Karpas-422 (cell line): ENCODE measurements at places on chromosomes 16 and 17.
A peak's percentile ranks its signal among the peaks of the same experiment; 100 is the strongest.

DNA sequence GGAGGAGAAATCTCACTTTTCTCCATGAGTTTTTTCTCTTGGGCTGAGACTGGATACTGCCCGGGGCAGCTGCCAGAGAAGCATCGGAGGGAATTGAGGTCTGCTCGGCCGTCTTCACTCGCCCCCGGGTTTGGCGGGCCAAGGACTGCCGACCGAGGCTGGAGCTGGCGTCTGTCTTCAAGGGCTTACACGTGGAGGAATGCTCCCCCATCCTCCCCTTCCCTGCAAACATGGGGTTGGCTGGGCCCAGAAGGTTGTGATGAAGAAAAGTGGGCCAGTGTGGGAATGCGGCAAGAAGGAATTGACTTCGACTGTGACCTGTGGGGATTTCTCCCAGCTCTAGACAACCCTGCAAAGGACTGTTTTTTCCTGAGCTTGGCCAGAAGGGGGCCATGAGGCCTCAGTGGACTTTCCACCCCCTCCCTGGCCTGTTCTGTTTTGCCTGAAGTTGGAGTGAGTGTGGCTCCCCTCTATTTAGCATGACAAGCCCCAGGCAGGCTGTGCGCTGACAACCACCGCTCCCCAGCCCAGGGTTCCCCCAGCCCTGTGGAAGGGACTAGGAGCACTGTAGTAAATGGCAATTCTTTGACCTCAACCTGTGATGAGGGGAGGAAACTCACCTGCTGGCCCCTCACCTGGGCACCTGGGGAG is 19.1 kb downstream of the NGFR start:
- no peak for DNase-seq

- no peak for DNase-seq
Measured at GRCh38 chr17:42669705-42669976, 7.2 kb downstream of the PLEKHH3 start.

- no peak for DNase-seq
Measured at GRCh38 chr17:61399131-61400065, at the start of gene TBX2. Gene TBX2 (plus strand): TSS chr17:61399843. CDS start chr17:61400177, 334 bp downstream.

DNA sequence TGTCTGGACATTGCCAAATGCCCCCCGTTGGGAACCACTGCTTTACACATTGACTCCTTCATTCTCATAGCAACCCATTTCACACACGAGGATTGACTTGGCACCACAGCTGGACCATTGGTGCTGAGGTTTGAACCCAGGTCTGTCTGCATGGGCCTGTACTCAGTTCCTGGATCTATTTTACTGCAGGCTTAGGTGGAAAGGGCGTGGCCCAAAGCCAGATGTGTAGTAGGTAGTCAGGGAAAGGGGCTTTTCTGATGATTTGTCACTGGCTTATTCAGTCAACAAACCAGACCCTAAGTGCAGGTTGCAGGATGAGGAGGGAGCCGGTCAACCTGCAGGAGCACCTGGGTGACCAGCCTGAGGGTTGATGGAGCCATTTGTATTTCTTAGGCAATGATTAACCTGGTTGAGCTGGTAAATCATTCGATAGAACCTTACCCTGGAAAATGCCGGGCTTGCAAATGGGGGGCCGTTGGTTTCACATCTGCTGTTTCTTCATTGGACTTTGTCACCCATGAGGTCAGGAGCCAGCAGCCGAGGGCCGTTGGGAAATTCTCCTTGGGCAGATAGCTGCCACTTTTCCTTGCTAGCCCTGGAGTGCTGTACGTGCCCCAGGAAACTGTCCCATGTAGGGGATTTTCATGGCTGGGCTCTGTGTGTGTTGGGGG is 104.4 kb downstream of the CMIP start:
- no peak for DNase-seq

DNA sequence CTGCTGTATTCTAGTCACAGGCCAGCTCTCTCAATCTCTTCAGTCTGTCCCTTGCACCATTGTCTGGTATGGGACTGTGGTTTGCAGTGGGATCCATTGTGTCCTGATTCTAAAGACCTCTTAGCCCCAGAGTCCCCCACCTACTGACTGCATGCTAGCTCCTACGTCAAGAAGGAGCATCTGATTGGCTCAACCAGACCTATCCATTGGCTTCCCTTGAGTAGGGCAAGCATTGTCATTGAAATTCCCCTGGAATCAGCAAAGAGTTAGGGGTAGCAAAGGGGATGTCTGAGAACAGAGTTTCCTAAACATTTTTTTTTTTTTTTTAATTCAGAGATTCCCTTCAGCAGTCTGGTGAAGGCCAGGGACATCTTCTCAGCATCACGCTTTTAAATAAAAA is 175.3 kb upstream of the MPHOSPH6 start:
- DNase-seq = no peak

- no peak for DNase-seq
Measured at GRCh38 chr16:73739049-73739769, 557.4 kb upstream of the PSMD7 start.

GRCh38 chr16:11198828-11199227 is 57.2 kb downstream of the SOCS1 start:
- DNase-seq = no peak

- DNase-seq = no peak
Measured at GRCh38 chr16:85258166-85258565, 145.9 kb upstream of the CIBAR2 start.

GRCh38 chr16:18853694-18854093 is 52.3 kb upstream of the ARL6IP1 start:
- no peak for DNase-seq

GRCh38 chr16:85785927-85786326 is 13.4 kb downstream of the EMC8 start:
- no peak for DNase-seq

DNA sequence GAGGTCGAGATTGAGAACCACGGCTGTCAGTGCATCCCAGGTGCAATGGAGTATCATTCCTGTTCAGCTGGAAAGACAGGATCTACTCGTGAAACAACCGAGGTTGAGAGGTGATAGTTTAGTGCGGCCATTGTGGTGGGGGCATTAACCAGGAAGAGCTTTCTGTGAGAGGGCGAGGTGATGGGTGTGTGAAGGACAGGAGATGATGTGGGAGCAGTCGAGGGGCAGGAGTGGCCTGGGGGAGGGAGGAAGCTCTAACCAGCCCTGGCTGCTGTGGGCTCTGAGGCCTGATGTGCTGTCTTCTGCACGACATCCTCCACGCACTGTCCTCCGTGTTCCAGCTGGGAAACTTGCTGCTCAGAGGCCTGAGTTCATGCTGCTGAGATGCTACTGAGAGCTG is 22.0 kb downstream of the GOSR2 start:
- no peak for DNase-seq

DNA sequence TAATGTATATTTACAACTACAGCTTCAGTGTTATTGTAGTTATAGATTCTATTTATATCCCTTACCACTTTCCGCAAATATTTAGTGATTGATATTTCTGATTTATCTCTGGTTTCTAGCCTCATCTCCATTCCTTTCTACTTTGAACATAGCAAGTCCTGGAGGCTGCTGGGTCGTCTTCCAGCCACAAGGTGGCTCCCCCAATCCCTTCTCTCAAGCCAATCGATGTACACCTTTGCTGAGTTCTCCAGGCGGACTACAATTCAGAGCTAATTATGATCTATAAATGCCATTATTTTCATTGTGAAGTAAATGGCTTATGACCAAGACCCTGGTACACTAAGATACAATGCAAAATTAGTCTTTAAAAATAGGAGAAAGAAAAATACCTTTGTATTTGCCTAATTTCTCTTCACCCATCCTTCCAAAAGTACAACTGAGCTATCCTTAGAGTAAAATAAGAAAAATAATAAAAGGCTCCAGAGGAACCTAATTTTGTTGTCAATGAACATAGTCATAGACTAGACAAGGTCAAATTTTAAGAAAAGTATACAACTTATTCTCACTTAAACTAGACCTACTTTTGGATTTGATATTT is 122.1 kb downstream of the SKAP1 start:
- DNase-seq = peak; percentile 79

DNA sequence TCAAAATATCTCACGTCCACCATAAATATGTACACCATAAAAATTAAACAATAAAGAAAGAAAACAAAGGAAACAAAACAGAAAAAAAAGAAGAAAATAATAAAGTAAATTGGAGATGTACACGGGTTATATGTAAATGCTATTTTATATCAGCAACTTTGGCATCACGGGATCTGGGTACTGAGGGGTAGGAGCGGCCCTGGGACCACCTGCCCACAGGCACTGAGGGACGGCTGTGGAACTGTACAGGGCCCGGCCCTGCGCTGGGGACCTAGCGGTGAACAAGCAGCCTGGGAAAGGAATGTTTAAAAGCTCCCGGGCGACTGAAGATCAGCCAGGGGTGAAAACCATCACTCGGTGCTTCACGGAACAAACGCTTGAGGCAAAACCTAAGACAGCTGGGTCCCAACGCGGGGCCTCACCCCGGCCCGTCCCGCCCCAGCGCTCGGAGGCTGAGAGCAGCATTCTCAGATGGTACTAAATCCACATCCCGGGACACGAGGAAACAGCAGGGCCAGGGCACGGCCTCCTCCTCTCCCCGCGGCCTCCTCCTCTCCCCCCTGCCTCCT is 31.2 kb downstream of the NXN start:
- no peak for DNase-seq

- DNase-seq = no peak
Measured at GRCh38 chr16:80984124-80984892, 22.4 kb downstream of the CMC2 start.

DNA sequence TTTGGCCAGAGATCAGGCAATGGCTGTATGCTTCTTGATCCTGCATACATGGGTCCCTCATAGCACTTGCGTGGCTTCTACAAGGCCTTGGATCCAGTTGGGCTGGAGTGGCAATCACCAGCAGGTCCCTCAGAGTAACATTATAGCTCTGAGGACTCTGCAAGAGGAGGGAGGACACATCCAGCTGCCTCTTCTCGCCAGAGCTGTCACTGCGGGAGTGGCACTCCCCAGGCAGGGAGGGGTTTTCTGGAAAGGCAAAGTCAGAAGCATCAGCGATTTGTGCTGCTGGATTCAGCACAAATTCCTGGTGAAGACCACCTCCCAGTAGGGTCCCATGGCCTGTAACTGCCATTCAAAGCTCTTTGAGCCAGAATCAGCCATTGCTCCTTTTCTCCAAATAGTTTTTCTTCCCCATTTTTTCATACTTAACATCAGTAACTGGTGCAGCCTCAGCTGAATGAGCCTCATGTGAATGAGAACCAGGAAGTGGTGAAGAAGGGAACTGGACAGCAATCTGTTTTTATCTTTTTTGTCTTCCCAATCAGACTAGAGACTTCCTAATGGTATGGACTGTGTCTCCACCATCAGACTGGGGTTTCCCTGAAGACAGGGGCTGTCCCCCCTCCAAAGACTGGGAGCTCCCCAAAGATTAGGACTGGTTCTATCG is 40.6 kb upstream of the HOXB13 start:
- DNase-seq = peak; percentile 24

GRCh38 chr17:71985111-71986039 is 135.4 kb upstream of the SOX9 start:
- DNase-seq = no peak

GRCh38 chr17:80836971-80837481 is 154.6 kb upstream of the CHMP6 start:
- DNase-seq = no peak

DNA sequence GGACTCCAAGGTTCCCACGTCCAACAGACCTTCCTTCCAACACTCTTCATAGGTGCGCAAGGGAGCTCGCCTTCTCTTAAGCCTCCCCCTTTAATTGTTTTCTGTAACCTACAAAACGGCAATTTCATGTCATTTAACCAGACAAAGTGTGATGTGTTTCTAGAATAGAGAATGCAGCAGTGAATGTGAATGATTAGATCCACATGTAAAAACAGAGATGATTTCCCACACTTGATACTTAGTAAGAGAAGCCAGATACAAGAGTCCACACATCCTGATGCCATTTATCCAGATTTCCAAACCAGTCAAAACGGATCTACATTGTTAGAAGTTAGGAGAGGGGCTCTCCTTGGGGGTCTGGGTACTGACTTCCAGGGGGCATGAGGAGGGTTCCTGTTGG is 89.3 kb downstream of the IRF8 start:
- DNase-seq = no peak

DNA sequence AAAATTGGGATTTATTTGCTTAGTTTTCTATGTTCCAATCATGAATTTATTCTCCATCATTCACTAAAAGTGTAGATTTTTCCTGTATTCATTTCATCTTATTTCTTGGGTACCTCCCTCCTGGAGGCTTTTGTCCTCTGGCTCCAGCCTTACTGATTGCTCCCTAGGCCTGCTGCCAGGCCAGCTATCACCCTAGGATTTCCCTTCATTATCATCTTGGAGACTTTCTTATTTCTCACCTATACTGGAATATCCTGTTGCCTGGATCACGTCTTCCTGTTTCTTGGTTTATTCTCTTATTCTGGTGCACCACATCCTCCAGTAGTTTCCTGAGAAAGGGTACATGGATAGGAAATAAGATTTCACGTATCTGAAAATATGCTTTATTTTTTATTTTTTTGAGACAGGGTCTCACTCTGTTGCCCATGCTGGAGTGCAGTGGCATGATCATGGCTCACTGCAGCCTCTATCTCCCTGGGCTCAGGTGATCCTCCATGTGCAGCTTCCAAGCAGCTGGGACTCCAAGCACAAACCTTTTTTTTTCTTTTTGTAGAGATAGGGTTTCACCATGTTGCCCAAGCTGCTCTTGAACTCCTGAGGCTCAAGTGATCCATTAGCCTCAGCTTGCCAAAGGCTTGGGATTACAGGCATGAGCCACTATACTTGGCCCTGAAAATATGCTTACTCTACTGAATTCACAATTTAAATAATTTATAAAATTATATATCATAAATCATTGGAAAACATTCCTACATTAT is 13.3 kb upstream of the KPNB1 start:
- no peak for DNase-seq

DNA sequence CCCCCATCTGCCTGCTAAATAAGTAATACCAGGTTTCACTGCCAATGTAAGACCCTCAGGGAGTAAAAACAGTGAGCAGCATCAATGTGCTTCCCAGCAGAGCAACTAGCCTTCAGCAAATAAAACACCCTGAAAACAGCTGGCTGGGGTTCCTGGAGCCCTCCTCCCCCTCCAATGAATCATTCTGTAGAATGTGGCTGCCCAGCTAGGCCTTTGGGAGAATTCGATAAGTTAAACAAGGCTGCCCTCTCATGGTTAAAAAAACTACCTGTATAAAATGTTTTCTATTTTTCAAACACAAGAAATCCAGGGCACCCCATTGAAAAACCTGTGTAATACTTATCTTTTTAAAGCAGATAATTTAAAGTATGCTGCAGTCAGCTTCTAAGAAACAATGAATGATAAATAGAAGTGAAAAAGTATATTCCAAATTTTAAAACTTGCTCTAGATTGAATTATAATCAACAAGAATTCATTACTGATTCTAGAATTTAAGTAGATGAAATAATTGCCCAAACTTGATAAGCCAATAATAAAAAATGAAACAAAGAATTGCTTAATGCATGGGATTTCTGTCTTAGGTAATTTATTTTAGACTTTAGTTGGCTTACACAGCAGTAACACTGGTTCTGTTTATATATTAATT is 9.4 kb upstream of the TOM1L1 start:
- peak; percentile 80 for DNase-seq

GRCh38 chr16:66705790-66706505 is 9.4 kb upstream of the CMTM4 start:
- DNase-seq = no peak
